ENCODE measurements at places on chromosomes 2 and 18.

- DNase-seq, result no peak
Observed at GRCh38 chr18:11989174-11989573, 7.9 kb downstream of the IMPA2 start.

DNA sequence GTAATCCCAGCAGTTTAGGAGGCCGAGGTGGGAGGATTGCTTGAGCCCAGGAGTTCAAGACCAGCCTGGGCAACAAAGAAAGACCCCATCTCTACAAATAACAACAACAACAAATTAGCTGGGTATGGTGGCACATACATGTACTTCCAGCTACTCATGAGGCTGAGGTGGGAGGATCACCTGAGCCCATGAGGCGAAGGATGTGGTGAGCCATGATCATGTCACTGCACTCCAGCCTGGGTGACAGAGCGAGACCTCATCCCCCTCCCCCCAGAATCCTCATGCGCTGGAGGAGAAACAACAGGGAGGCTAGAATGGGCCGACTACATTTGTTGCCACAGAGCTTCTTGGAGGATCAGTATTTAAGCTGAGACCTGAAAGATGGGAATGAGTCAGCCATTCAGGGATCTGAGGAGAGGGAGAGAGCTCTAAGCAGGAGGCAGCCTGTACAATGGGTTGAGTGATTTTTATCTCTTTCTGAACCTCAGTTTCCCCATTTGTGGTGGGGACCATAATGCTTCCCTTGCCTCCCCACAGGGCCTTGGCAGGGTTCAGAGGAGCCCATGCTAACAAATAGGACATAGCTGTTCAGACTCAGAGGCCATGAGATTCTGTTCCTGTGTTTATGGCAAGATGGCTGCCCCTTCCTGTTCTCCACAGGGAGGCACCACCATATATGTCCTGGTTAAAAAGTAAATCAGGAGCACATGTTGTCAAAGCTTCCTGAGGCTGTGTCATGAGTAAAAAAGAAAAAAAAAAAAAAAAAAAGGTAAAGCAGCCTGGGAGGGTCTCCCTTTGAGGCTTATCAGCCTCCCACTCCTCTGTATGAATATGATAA, 131.4 kb upstream of the HAAO start:
- peak; percentile 39 for DNase-seq

GRCh38 chr2:10320575-10320931, 17.8 kb downstream of the HPCAL1 start:
- no peak for DNase-seq

DNA sequence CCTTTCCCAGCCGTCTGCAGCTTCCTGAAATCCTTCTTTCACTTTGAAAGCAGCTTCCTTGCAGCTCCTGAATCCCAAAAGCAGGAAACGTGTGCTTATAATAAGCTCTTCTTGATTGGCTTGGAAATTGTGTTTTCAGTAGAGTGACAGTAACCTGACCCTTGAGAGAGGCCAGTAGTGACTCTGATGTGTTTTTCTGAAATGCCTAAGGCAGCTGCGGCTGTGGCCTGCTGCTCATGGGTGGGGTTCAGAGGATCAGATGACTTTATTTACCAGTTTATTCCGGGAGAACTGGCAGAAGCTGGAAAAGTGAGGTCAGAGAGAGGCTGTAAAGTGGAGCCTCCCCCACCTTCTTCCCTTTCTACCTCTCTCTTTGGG, 31.9 kb upstream of the RPIA start:
- peak; percentile 41 for DNase-seq

- DNase-seq, result no peak
Observed at GRCh38 chr2:130915595-130916437, 79.1 kb downstream of the ARHGEF4 start.

GRCh38 chr2:45721150-45721549, 69.7 kb downstream of the PRKCE start:
- DNase-seq, result no peak

GRCh38 chr2:38794235-38794946, 16.4 kb downstream of the GEMIN6 start:
- DNase-seq, result no peak

GRCh38 chr2:114039677-114040076, 149.8 kb downstream of the ACTR3 start:
- no peak for DNase-seq

DNA sequence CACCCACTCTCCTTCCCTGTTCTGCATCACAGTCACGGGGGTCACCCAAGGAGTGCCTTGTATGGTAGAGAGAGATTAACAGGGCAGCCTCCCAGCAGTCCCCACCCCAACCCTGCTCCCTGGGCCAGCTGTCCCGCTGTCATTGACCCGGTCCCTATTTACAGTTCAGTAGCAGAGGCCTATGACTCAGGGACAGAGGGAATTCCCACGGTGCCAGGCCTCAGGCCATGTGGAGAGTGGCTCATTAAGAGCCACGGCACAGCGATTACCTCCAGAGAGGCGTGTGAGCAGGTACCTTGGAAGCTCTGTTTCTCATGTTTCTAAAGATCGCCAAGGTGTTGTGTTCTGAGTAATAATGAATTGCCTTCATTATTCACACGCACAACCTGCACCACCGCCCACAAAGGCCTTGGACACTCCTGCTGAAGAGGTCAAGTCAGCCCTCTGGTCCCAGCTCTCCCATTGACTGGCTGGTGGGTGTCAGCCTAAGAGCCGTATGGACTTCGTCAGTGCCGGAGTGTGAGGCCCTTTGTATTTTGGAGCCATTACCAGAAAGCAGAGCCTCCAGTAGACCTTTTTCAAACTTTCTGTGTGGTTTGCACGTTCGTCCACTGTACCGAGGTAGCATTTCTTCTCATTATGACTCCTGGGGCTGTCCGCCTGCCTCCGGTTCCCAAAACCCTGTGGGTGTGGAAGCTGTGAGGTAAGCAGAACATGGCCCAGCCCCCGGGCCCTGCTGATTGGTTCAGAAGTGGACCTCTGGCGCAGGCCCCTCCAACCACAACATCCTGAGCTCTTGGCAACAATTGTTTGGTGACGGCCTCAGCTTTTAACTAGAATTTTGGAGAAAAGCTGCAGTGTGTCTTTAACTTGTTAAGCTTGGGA, 47.0 kb downstream of the SERTAD2 start:
- peak; percentile 88 for DNase-seq

DNA sequence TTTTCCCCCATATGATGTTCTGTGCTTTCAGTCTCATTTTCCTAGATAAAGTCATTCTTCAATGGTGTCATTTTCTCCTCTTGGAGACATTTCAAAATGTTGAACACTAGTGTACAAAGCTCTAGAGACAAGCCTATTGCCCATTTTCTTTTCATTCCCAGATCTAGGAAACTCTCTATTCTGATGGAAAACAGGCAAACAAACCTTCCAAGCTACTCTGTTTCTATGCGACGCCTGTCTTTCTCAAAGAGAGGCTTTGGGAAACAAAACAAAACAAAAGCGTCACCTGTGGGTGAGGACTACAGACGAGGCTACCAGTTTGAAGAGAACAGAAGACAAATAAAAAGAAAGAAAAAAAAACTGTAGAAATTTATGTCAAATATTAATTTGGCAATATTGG, 311.0 kb downstream of the CBLN2 start:
- no peak for DNase-seq

DNA sequence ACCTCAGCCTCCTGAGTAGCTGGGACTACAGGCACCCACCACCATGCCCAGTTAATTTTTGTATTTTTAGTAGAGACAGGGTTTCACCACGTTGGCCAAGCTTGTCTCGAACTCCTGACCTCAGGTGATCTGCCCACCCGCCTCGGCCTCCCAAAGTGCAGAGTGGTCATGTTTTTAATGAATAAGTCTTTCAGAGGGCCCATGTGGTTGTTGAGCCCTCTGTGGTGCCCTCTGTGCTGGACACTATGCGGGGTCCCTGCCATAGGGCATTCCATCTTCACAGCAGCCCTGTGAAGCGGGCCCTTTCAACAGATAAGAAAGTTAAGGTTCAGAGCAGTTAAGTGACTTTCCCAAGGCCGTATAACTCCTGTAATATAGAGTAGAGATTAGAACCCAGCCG, 25.9 kb downstream of the MYO7B start:
- DNase-seq, result no peak

DNA sequence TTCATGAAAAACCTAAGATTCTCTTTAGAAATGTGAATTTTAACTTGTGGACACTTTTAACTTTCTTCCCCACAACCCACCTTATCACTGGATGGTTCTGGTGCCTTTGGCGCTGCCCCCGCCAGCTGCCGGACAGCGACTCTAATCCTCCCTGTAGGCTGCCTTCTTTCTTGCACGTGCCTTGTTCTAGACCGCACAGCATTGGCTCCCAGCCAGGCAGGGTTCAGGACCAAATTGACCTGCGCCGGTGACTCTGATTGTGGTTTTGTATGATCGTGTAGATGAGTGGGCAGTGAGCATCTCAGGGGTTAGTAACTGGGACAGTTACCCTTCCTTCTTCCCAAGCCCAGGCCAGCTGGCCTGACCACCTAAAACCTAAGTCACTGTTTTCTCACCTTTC, 106.8 kb downstream of the ASAP2 start:
- DNase-seq, result no peak

DNA sequence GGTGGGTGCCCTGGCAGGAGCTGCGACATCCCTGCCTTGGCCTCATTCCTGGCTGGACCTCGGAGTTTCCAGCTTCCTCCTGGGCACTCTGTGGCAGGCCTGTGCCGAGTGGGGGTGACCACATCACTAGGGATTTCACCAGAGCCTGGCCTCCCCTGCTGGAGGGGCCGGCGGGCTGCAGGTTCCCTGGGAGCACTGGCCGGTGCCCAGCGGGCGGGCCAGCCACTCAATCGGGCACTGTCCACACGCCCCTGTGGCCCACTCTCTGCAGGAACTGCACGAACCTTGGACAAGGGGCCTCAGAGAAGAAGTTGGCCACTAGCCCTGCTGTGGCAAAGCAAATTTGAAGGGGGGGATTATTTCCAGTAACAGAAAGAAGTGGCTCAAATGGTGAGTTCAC, 110.7 kb upstream of the APCDD1 start:
- no peak for DNase-seq

GRCh38 chr18:34957119-34957863, 83.9 kb upstream of the MAPRE2 start:
- peak; percentile 72 for DNase-seq

GRCh38 chr2:147083664-147084063, 761.2 kb upstream of the ACVR2A start:
- no peak for DNase-seq

DNA sequence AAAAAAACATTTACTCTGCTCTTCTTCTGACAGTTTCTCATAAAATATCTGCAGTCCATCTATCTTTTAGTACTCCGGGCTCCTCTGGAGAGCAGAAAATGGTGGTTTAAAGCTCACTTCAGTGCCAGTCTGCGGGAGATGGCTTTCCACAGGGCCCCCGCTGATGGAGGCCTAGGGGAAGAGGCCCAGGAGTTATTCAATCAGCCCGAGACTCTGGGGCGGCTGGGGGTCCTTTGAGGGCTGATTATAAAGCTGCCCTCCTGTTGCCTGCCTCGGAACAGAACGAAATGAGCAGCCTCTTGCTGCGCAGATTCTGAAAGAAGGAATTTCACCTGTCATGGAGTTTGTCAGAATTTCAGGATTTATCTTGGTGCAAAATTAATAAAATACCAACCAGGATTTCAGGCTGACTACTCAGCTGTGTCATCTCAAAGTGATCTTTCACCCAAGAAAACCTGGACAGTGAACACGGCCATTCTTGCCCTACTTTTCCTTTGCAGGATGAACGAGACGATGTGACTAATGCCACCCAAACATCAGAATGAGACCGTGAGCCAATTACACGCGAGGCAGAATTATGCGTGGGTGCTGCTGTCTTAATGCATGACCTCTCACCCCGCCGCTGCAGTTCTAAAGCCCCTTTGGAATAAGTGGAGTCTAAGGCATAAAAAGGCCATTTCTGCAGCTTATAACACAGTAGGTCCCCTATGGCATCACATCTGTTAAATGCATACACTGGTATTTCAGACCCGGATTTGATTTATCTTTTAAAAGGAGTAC, 273.8 kb downstream of the ZNF521 start:
- DNase-seq, result no peak

GRCh38 chr2:231047274-231047922, 9.3 kb upstream of the PSMD1 start:
- no peak for DNase-seq

DNA sequence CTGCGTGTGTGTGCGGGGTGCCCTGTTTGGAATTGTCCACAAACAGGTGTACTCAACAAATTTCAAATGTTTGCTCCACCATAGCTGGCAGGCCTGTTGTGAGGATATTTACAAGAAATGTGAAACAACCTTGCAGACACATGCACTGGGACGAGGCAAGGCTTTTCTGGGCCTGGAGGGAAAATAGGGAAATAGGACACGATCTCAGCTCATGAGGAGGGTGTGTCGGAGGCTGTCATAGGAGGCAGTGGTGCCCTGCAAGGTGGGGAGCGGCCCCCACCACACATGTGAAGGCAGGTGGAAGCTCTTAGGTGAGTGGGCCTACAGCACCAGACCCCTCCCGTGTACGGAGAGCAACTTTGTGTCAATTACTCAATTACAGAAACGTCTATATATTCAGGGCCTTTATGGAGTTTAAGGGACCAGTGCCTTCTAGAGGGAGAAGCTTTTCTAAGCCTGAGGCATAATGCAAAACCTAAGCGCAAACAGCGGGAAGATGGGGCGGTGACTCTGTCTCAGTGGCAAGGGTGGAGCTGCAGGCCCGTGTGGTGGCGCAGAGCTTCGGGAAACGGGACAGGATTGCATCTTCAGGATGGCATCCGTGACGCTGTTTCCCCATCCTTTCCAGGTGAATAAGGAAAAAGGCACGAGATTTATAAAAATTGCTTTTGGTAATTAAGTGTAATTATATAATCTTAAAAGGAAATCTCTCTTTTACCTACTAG, 48.0 kb downstream of the RNF144A start:
- DNase-seq, result no peak

- DNase-seq, result no peak
Observed at GRCh38 chr2:240162939-240163714, 22.7 kb upstream of the OTOS start.

DNA sequence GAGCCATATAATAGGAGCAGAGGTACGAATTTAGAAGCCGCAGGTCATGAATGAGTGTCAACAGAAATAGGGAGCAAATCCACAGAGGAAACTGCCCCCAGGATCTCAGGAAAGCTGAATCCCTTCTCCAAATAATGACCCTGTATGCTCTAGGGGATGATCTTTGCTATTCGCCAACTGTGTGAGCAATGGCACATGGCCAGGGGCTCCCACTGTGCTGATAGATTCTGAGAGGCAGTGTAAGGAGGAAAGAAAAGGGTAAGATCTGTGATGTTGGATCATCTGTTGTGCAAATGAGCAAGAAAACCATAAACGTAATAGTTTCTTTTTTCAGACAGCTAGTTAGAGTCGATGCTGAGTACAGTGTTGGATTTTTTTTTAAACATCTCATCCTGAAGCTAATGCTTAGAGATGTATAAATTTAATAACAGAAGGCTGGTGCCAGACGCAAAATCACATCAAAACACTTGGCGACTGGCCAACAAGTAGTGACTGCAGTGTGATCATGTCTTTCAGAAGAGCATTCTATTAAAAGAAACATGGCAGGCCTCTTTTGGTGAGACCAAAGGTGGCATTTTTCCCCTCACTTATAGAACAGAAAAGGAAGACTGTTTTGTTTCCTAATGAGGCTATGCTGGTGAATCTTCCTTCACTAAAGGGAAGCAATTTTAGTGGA, 77.4 kb downstream of the ABCA12 start:
- DNase-seq, result no peak

DNA sequence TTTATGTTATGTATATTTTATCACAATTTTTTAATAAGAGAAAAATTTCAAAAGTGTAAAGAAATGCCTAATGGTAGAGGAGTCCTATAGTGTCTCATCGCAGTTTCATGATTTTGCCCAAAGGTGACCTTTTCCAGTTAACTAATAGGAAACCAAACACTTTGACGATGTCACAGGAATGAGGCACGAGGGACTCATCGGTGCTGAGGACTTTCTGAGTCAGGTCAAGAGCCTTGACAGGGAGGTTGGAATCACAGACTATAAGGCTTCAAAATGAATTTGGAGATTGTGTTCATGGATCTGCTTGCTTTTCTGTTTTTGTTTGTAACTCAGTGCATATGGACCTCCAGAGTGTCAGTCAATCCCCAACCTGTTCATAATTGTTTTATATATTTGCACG, 15.1 kb upstream of the RTTN start:
- DNase-seq, result no peak
